ENCODE measurements at places on chromosomes 4 and X.

DNA sequence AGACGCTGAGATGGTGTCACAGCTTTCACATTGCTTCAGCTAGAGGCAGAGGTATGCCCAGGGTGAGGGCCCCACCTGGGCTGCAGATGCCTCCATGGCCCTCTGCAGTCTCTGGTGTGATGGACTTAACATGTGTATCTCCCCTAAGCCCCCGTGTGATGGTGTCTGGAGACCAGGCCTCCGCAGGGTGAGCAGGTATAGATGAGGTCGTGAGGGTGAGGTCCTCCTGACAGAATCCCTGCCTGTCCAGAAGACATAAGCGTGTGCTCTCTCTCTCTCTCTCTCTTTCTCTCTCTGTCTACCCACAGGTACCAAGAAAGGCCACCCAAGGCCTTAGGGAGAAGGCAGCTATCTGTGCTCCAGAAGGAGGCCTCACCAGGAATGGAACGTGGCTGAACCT lies 50.9 kb downstream of the CPZ start:
- DNase-seq: no peak

- DNase-seq: no peak
Measured at GRCh38 chr4:66959207-66959606, 586.1 kb downstream of the CENPC start.

DNA sequence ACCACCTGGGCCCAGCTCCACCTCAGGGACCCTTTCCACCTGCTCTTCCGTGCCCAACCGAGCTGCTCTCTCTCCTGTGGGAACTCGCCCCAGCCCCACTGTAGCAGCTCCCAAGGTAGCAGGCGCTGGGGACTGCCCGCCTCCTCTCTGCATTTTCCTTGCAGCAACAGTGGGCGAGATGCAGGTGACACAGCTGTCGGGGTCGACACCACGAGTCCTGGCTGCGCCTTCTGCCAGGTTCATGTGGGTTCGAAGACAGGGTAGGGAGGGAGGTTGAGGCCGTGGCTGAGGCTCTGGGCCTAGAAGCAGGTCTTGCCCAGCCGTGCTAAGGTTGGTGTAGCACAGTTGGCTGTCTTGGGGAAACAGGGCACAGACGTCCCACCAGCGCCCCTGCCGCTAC lies 245.2 kb upstream of the FSTL5 start:
- no peak for DNase-seq

DNA sequence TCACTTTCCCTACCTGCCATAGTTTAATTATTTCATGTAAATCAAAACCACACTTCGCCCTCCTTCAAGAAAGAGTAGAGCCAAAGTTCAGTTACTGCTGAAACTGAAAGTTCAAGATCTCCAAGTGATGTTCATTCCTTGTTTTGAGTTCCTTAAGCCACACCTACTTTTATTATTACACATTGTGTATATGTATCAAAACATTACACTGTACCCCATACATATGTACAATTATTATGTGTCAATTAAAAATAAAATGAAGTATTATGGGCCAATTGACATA lies 892.3 kb upstream of the NDST4 start:
- DNase-seq: no peak

DNA sequence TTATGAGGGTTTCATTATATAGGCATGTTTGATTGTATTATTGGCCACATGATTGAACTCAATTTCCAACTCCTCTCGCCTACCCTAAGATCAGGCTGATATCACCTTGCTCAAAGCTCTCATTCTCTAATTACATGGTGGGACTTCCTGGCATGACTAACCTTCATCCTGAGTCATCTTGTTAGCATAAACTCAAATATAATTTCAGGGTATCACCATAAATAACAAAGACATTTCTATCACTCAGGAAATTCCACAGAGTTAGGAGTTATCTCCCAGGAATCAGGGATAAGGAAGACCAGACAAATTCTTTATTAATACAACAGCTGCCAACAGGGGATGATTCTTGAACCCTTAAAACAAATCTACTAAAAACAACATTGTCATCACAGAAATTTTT lies 90.7 kb downstream of the NDST3 start:
- no peak for DNase-seq

- no peak for DNase-seq
Measured at GRCh38 chrX:129746557-129747470, 8.0 kb downstream of the XPNPEP2 start.

DNA sequence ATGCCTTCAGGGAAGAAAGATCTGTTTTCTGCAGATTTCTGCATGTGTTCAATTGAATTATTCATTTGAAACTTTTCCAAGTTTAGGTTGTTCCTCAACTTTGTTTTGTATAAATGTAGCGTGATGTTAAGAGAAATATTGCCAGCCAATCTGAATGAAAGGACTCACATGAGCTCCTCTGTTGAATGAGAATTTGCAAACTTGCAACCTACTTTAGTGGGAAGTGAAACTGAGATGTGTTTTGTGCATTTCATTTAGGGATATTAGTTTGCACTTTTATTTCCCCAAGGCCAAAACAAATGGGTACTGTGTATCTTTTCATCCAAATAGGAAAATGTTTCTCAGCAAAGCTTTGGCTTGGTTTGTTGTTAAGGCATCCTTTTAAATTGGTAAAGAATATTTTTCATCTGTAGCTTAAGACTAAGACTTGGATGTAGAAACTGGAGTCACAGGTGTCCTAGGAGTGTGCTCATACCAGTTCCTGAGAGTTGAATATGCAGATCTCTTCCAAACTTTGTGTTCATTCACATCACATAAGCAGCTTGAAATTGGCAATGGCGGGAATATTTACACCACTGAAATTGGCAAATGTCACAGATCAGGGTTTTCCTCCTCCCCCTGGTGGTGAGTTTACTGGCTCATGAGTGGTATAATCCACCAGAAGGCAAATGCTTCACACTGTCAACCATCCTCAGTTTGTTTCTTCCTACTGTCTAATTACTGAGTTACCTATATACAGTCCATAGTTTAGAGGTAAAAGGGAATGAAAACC lies 193.6 kb upstream of the BANK1 start:
- DNase-seq: no peak

- peak; percentile 49 for DNase-seq
Measured at GRCh38 chr4:92305878-92306520, 2.2 kb downstream of the GRID2 start.

- no peak for DNase-seq
Measured at GRCh38 chrX:41047878-41048534, 37.2 kb upstream of the USP9X start.

DNA sequence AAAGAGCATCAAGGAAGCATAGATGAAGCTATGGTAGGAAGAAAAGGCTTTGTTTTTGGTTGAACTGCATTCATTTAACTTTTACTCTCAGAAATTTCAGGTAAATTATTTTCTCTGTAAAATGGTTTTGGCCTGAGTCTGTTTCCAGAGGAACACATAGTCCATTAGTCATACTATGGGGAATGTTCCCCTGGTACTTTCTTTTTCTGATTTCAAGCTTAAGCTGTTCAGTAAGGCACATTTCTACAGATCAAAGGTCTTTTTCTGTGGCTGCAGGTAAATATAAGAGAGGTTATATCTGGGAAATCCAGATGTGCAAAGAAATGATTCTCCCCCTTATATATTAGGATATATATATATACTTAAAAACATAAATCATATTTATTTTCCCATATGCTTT lies 1744.4 kb upstream of the ADGRL3 start:
- DNase-seq: no peak

GRCh38 chr4:37793562-37793961 lies 32.9 kb upstream of the PGM2 start:
- DNase-seq: no peak

- DNase-seq: no peak
Measured at GRCh38 chr4:187910741-187911140, 84.8 kb upstream of the ZFP42 start.

Data from nephron progenitor cell (in vitro differentiated cells).